ENCODE measurements at places on chromosomes 13 and 19.

DNA sequence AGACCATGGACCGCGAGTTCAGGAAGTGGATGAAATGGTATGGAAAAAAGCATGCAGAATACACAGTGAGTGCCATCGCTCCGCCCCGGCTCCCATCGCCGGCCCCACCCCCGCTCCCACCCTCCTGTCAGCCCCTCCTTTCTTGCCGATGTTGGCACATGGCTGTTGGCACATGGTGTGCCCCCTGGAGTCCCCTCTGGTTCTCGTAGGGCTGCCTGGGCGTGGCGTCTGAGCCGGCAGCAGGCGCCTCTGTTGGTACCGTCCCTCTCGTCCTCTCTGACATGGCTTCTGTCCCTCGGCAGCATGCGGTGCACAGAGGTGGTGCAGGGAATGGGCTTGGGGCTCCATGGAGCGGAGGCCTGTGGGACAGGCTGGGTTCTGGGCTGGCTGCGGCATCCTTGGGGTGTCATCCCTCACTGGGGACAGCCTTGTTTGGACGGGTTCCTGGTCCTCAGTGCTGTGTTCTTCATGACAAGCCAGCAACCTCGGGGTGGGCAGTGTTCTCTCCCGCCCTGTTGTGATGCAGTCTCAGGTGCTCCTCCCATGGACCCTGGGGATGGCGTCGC lies 30.9 kb downstream of the DOT1L start:
- DNase-seq: no peak

GRCh38 chr13:70353096-70353495 lies 244.8 kb upstream of the KLHL1 start:
- DNase-seq: no peak

GRCh38 chr19:29855087-29855486 lies 43.3 kb downstream of the CCNE1 start:
- DNase-seq: no peak

DNA sequence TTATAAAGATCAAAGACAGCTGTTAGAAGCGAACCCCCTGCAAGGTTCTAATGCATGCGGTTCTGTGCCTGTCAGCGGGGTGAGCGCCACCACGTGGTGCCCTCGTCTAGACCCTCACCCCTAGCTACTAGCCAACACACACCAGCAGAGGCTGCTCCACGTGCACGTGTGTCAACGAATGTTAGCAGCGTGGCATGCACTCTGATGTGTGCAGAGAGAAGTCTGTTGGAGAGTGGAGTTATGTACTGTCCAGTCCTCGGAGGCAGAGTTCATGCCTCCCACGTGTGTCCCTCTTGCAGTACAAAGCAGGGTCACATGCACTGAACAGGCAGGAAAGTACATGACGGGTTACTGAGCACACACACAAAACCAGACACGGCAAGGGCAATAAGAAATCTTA lies 75.0 kb upstream of the SLC15A1 start:
- DNase-seq: no peak

- no peak for DNase-seq
Observed at GRCh38 chr13:39770221-39771090, 115.0 kb downstream of the COG6 start.

DNA sequence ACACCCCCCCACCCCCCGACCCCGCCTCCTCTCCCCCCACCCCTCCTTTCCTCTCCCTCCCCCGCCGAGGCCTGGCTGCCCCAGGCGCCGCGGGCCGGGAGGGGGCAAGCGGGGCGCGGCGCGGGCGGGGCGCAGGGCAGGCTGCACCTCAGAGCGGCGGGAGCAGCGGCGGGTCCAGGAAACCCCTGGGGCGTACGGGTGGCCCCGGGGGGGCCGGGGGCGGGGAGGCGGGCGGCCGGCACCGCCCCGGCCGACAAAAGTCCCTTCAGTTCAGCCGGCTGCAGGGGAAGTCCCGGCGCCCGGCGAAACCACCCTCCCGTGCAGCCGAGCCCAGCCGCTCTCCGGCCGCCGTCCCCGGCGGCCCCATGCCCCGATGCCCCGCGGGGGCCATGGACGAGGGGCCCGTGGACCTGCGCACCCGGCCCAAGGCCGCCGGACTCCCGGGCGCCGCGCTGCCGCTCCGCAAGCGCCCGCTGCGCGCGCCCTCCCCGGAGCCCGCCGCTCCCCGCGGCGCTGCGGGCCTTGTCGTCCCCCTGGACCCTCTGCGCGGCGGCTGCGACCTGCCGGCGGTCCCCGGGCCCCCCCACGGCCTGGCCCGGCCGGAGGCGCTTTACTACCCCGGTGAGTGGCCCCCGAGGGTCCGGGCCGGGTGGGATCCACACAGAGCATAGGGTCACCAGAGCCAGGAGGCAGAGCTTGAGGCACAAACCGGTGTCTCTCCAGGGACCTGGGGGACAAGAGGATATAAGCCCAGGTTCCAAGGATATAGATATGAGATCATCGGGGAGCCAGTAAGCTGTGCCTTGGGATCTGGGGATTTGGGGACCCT lies at the start of gene BCL3:
TSS of gene BCL3 (plus strand) at position 283 of the 829 bp plus-strand sequence. CDS start at position 366, 83 bp downstream.
- DNase-seq: peak; percentile 42

GRCh38 chr19:28932446-28932845 lies 280.5 kb downstream of the UQCRFS1 start:
- DNase-seq: no peak

- DNase-seq: no peak
Observed at GRCh38 chr13:26882731-26883130, 122.1 kb upstream of the GPR12 start.

DNA sequence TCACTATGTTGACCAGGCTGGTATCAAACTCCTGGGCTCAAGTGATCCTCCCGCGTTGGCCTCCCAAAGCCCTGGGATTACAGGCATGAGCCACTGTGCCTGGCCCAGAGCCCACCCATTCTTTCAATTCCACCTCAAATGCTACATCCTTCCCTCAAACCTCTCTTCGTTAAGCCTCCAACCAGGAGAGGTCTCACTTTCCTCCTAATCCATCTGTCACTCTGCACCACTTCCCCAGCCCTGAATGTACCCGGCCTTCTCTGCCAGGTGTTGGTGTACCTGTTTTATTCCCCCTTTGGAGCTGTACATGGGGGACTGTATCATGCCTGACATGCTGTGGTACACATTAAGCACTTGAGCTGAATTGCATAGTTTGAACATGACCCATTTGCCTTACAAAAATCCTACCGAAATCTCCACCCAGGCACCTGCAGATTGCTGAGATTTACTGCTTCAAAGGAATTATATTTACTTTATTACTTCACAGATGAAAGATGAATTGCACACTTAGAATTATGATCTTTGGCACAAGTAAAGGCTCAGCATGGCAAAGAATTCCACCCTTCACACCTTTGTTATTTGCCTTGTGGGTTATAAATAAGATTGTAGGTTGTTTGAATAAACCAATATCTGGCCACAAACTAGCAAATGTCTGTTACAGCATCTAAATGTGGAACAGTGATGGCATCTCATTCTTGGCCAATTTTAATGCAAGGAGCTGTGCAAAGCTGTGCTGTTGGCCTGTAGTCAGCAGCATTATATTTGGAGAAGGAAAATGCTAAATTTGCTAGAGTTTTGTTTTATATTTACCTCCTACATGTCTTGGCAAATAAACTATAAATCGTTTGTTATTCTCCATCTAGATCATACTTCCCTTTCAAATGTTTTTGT lies 15.6 kb upstream of the WASF3 start:
- no peak for DNase-seq

DNA sequence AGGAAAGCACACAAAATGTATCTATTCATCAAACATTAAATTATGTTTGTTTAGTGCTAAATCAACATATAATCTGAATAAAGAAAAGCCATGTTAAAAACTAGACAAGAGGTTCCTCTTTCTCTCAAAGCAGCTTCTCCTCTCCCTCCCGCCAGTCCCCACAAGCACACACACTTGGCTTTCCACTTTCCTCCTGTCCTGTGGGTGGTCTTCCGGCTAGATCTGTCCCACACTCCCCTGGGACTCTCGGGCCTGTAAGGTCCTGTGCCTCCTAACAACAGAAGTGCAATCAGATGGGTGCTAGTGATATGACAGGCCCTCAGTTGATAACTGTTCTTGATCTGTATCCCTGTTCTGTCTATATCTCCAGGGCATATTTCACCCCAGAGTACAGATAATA lies 45.6 kb upstream of the RAP2A start:
- peak; percentile 18 for DNase-seq

GRCh38 chr19:51142119-51142518 lies at the start of gene SIGLEC7:
TSS of gene SIGLEC7 (plus strand) at chr19:51142301. CDS start at chr19:51142370, 69 bp downstream.
- DNase-seq: no peak

DNA sequence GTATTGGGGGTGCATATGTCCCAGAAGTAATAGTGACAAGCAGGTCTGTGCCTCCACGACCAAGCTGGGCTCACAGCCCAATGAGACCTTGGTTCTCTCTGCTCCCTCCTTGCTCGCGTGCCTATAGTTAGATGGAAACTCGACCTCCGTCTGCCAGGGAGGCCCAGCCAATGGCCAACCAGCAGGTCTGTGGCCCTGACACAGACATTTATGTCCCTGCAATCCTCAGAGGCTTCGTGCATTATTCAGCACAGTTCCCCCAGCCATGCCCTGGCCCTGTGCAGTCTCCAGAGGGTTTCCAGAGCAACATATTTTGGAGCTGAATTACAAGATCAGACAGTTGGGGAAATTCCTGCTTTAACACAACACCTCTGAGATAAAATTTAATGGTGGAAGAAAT lies 105.1 kb downstream of the UQCRFS1 start:
- DNase-seq: no peak

GRCh38 chr19:33239223-33239975 lies 13.7 kb upstream of the SLC7A10 start:
- DNase-seq: no peak

GRCh38 chr19:2037651-2038255 lies 13.3 kb downstream of the MKNK2 start:
- DNase-seq: no peak

- DNase-seq: no peak
Observed at GRCh38 chr13:59497621-59498247, 666.0 kb downstream of the DIAPH3 start.

DNA sequence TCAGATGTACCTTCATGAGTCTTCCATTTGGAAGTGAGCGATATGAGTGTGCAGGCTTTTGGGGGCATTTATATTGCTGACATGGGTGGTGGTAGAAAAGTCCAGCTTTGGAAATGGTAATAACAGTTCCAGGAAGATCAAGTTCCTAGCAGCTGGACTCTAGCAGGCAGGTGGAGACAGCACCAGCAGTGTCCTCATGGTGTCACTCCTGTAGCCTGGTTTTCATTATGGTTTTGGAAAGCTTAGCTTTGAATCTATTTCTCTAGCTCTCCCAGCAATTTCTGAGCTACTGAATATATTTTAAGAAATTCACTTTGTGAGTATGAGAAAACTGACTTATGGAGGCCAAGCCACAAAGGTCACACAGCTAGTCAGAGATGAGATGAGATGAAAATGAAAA lies 523.2 kb upstream of the HTR2A start:
- no peak for DNase-seq

GRCh38 chr13:43041369-43041921 lies 18.1 kb downstream of the DNAJC15 start:
- no peak for DNase-seq

- no peak for DNase-seq
Observed at GRCh38 chr13:45434556-45435371, 16.6 kb upstream of the SLC25A30 start.

Measured in BE2C (cell line).